ENCODE measurements at places on chromosomes 6 and 20.
A peak's percentile ranks its signal among the peaks of the same experiment; 100 is the strongest.

DNA sequence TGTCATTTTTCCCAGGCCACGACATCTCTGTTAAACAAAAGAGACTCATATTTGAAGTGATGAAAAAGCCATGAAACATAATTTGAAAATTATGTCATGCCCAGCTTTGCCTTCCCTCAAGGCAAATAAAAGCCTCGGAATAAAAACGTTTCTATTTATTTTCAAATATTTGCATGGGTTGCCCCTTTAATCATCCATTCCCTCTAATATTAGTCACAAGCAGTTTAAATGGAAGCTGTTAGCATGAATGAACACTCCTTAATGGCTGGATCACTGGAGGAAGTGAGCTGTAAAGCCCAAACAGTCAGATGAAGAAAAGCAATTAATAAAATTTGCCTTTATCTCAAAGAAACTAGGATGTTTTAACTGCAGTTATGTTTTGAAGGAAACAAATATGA lies 69.3 kb upstream of the STMND1 start:
- H3K4me1 ChIP-seq = peaks cover 9% of the 10 kb centered on the region
- no peaks in the 10 kb centered on the region for H3K36me3 ChIP-seq
- DNase-seq = no peak
- H3K4me3 ChIP-seq = peak overlapping the region; percentile 18
- peak overlapping the region; percentile 76 for H3K27ac ChIP-seq

DNA sequence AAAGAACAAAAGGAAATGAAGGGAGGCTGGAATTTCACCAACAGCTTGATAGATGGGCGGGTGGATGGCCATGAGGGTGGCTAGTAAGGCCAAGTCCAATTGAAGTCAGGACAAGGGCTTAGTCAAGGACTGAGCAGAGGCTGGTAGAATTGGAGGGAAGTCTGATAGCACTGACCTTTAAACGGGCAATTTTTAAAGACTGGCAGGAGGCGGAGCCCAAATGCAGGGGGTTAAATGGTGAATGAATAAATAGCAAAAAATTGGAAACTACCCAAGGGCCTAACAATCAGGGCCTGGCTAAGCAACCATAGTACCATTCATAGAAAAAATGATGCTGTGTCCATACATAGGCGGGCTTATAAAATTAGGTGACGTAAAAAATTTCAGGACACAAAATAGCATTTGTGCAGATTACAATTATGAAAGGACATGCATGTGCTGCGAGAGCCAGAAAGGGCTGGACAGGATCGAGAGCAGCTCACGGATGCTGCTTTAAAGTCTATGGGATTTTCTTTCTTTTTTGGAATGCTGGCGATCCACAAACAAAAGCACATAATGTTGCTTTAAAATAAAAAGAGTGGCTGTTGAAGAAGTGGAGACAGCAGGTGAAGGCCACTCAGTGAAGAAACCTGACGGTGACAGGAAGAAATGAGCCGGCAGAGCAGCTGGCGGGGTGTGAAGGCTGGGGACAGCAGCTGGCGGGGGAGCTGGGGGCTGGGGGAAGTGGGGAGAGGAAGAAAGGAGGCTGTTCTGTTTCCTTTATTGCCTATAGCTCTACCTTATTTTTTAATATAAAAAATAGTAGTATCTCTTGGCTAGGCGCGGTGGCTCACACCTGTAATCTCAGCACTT lies 42.8 kb upstream of the TAF8 start:
- no peak for DNase-seq
- peaks cover 6% of the 10 kb centered on the region for H3K36me3 ChIP-seq
- H3K27ac ChIP-seq = no peak overlapping the region
- no peaks in the 10 kb centered on the region for H3K27me3 ChIP-seq
- H3K4me3 ChIP-seq = no peak overlapping the region

DNA sequence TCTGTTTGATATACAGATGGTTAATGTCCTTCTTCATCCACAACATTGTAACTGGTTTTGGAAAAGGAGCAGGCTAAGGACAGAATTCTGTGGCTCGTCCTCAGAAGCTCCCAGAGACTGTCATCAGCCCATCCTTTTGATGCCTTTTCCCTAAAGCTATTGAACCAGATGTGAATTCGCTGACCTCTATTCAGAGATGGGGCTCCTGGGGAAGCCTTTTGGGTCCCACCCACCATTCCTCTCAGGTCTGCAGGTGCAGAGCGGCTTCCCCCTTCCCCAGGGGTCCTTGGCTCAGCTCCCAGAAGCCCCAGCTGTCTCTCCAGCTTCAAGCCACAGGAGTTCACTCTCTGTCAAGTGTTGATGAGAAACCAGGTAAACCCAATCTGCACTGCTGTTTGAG lies 191.7 kb downstream of the SMOC2 start:
- H3K4me1 ChIP-seq = no peaks in the 10 kb centered on the region
- no peak for DNase-seq
- H3K36me3 ChIP-seq = peaks cover 4% of the 10 kb centered on the region
- H3K27ac ChIP-seq = no peak overlapping the region
- H3K4me3 ChIP-seq = no peak overlapping the region

DNA sequence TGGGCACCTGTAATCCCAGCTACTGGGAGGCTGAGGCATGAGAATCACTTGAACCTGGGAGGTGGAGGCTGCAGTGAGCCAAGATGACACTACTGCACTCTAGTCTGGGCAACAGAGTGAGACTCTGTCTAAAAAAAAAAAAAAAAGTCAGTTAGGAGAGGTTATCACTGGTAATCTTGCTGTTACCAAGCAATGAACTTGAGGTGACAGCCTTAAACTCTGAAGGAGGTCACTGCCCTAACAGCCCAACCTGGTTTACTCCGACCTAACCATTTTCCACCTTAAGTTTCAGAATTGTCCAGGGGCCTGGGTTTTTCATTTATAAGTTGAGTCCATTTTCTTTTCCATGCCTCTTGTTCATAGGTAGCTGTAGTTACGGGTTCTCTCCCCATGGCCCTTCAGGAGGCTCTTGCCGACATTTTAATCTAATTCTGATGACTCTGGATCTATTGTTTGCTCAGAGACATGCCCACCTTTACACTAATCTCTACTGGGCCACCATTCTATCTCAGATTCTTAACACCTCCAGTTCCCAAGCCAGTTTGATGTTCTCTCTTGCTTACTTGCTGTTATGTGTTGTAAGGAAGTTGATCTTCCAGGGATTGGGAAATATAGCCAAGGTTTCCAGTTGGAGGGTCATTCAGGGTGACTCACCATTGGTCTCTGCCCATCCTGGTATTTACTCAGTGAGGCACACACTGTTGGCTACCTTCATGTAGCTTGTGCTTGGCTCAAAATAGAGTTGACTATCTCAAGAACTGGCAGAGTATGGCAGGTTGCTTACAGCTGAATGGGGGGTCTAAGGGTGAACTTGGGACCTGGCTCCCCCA lies 29.1 kb downstream of the SHLD1 start:
- peak; percentile 65 for DNase-seq
- no peaks in the 10 kb centered on the region for H3K4me1 ChIP-seq
- H3K27me3 ChIP-seq = no peaks in the 10 kb centered on the region

- H3K27me3 ChIP-seq = peaks cover 19% of the 10 kb centered on the region
- DNase-seq = no peak
- H3K27ac ChIP-seq = no peak overlapping the region
- H3K36me3 ChIP-seq = no peaks in the 10 kb centered on the region
Observed at GRCh38 chr20:20366876-20367574, 879 bp upstream of the INSM1 start.

- H3K4me3 ChIP-seq = no peak overlapping the region
- no peaks in the 10 kb centered on the region for H3K36me3 ChIP-seq
- H3K4me1 ChIP-seq = no peaks in the 10 kb centered on the region
- no peaks in the 10 kb centered on the region for H3K27me3 ChIP-seq
Observed at GRCh38 chr6:25042536-25042935, 106.8 kb upstream of the RIPOR2 start.

- no peak for DNase-seq
- no peak overlapping the region for H3K4me3 ChIP-seq
- H3K27me3 ChIP-seq = no peaks in the 10 kb centered on the region
- H3K27ac ChIP-seq = no peak overlapping the region
Observed at GRCh38 chr20:53408691-53409446, 184.8 kb downstream of the ZNF217 start.

- no peak for DNase-seq
- no peaks in the 10 kb centered on the region for H3K36me3 ChIP-seq
- H3K4me1 ChIP-seq = no peaks in the 10 kb centered on the region
- no peaks in the 10 kb centered on the region for H3K27me3 ChIP-seq
- no peak overlapping the region for H3K4me3 ChIP-seq
- H3K27ac ChIP-seq = no peak overlapping the region
Observed at GRCh38 chr20:58215116-58215515, 13.3 kb downstream of the ANKRD60 start.

DNA sequence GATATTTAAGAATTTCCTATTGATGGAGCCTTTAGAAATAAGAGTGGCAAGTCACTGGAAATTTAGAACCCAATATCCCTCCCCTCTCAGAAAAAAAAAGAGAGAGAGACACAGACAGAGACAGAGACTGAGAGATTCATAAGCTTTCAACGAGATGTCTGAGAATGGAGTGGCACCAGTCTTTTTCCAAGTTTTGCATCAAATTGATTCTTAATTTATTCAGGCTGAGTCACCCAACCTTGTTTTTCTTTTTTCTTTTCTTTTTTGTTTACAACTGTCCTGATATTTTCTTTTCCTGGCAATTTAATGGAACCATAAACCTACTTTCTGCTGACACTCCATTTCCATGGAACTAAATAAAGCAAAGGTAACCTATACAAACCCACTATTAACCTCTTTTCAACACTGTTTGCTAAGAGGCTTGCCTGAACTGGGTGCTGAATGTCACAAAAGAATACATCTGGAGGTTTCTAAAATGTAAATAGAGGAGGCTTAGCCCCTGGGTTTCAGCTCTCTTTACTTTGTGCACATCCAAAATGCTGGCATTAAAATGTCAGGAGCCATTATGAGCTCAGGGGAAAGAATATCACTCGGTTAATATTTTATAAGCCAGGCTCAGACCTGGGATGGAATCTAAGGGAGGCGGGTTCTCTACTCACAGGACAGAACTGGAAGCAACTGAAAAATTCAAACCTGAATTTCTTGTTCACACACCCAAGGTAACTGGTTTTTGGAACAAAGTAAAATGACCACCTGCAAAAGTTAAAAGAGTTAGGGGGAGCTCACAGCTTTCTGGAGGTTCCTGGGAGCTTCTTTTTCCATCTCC lies 100.8 kb downstream of the BFSP1 start:
- no peak for DNase-seq
- no peaks in the 10 kb centered on the region for H3K27me3 ChIP-seq
- H3K4me1 ChIP-seq = no peaks in the 10 kb centered on the region
- H3K36me3 ChIP-seq = no peaks in the 10 kb centered on the region
- H3K4me3 ChIP-seq = no peak overlapping the region

- H3K27ac ChIP-seq = no peak overlapping the region
- peaks cover 8% of the 10 kb centered on the region for H3K4me1 ChIP-seq
- no peaks in the 10 kb centered on the region for H3K36me3 ChIP-seq
- no peaks in the 10 kb centered on the region for H3K27me3 ChIP-seq
- H3K4me3 ChIP-seq = peak overlapping the region; percentile 96
Observed at GRCh38 chr6:2900821-2901644, 2.1 kb downstream of the SERPINB9 start.

- no peaks in the 10 kb centered on the region for H3K36me3 ChIP-seq
- no peak for DNase-seq
- H3K27me3 ChIP-seq = no peaks in the 10 kb centered on the region
- H3K4me3 ChIP-seq = no peak overlapping the region
- H3K27ac ChIP-seq = no peak overlapping the region
Observed at GRCh38 chr6:98985391-98985790, 37.6 kb upstream of the FBXL4 start.

- H3K36me3 ChIP-seq = no peaks in the 10 kb centered on the region
- no peaks in the 10 kb centered on the region for H3K4me1 ChIP-seq
- peak overlapping the region; percentile 22 for H3K27ac ChIP-seq
- no peaks in the 10 kb centered on the region for H3K27me3 ChIP-seq
Observed at GRCh38 chr6:160424256-160424655, 76.1 kb downstream of the SLC22A3 start.

GRCh38 chr20:61082720-61083119 lies 169.3 kb upstream of the CDH4 start:
- DNase-seq = no peak
- H3K27me3 ChIP-seq = no peaks in the 10 kb centered on the region

DNA sequence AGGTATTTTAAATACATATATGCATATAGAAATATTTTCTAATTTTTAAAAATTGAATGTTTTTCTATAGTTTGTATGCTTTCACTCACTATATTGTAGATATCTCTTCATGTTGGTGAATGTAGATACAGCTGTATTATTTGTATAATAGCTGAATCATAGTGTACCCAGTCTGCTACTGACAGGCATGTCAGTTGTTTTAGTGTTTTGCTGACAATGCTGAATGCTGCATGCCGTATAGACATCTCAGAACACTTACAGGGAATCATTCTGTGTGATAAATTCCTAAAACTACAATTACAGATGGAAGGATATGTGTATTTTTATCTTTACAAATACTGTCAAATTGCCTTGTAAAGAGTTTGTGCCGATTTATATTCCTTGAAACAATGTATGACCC lies 175.4 kb downstream of the SIM1 start:
- no peaks in the 10 kb centered on the region for H3K4me1 ChIP-seq
- H3K27me3 ChIP-seq = no peaks in the 10 kb centered on the region
- no peak for DNase-seq
- H3K36me3 ChIP-seq = no peaks in the 10 kb centered on the region

DNA sequence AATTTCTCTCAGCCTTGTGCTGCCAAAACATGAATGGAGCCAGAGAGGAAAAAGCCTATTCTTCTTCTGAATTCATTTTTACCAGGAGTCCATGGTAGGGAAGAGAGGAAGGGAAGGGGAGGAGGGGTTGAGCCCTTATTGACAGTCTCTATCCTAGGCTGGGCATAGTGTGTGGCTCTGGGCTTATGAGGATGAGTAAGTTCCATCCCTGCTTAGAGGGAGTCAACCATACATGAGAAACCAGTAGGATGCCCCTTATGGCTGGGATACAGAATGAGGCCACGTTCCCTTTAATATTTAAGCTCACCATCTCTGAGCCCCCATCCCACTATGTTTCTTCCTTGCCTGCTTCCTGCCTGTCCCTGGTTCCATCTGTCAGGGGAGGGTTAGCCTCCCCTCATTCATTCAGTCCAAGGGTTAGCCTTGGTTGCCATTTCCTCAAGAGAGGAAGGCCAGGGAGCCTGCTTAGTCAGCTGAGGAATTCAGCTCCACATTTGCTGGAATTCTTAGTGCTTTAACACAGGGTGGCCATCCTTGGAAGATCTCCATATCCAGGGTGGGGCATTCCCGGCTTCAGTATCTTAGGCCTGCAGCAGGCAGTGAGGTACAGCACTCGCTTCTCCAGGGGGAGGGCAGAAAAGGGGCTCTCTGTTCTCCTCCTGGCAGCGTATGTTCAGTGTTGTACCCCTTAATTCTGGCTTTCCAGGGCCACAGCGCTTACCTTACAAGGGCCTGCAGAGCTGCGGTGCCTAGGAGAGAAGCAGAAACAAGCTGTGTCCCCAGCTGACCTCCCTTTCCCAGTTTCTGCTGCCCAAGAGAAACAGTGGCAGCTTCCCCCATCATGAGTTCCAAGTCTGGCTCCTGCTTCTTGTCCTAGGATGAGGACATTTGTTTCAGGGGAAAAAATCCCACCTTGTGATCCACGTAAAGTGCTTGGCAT lies 12.5 kb downstream of the SIRT5 start:
- H3K27me3 ChIP-seq = no peaks in the 10 kb centered on the region
- H3K36me3 ChIP-seq = peaks cover 26% of the 10 kb centered on the region
- H3K4me3 ChIP-seq = no peak overlapping the region
- DNase-seq = no peak
- H3K27ac ChIP-seq = no peak overlapping the region

GRCh38 chr6:65064844-65065243 lies 642.2 kb downstream of the EYS start:
- H3K4me3 ChIP-seq = no peak overlapping the region
- no peaks in the 10 kb centered on the region for H3K4me1 ChIP-seq
- no peak overlapping the region for H3K27ac ChIP-seq

Measured in ascending aorta (tissue), 2 donors.